ENCODE measurements at places on chromosomes 1 and 21.

DNA sequence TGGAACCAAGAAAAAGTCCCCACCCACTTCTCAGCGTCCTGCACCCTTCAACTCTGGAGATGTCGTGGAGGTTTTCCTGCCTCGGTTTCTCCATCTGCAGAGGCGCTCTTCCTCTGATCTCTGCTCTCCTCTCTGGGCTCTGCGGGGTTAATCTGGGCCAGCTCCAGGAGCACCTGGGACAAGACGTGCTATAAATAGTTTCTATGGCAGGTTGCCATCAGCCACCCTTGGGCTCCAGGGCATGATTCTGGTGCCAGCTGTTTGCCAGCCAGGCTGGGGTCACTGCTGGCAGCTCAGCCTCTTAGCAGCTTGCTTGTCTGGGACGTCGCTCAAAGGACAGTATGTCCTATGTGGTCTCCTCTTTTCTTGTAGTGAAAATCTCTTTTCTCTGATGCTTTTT lies 137.1 kb downstream of the ACTL8 start:
- DNase-seq, result no peak

- no peak for DNase-seq
Observed at GRCh38 chr1:50156241-50157010, 47.7 kb downstream of the ELAVL4 start.

- DNase-seq, result no peak
Observed at GRCh38 chr1:17780916-17781315, 25.8 kb downstream of the ACTL8 start.

- DNase-seq, result no peak
Observed at GRCh38 chr1:244974106-244974505, 109.8 kb upstream of the HNRNPU start.

GRCh38 chr21:41920476-41920875 lies 33.3 kb downstream of the C2CD2 start:
- DNase-seq, result no peak

DNA sequence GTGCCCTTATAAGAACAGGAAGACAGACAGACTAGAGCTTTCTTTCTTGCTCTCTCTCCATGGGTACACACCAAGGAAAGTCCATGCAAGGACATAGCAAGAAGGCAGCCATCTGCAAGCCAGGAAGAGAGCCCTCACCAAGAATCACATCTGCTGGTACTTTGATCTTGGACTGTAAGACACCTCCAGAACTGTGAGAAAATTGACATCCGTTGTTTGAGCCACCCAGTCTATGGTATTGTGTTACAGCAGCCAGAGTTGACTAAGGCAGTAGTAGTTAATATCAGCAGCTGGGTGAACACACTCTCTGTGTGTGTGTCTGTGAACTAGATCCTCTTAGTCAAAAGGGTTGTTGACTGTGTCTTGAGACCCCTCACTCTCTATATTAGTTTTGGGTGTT lies 53.8 kb upstream of the PPP2R5A start:
- no peak for DNase-seq

- no peak for DNase-seq
Observed at GRCh38 chr1:2287649-2288048, 59.5 kb downstream of the SKI start.

DNA sequence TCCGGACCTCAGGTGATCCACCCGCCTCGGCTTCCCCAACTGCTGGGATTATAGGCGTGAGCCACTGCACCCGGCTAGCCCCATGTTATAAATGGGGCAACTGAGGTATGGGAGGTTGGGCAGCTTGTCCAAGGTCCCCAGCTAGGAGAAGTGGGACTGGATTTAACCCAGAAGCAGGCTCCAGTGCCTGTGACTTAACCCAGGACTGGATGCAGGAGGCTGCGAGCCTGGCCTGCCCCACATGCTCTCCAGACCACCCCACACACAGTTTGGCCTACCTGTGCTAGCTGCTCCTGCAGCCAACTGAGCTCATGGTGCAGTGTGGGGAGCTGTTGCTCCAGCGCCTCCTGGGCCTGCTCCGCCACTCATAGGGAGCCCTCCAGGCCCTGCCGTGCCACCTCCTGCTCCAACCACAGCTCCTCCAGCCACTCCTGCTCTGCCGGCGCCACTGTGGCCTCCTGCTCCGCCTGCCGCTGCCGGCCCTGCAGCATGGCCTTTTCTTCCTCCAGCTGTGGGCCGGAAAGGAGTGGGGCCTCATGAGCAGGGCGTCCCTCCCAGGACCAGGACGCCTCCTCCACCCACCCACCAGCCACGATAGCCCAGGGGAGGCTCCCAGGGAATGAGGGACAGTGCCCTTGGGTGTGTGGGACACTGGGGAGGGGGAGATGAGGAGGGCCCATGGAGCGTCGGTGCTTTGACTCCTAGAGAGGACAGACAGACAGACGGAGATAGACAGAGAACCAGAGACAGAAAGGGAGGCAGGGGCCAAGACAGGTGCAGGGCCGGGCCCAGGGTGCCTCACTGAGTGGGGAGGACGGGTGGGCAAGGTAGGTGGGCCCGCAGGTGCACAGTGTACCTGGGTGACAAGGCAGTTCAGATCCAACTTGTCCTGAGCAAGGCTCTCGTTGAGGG lies 12.4 kb upstream of the NBPF1 start:
- DNase-seq, result no peak

GRCh38 chr1:228097333-228098081 lies 5.6 kb downstream of the C1orf35 start:
- DNase-seq, result no peak

GRCh38 chr1:87165177-87165576 lies 163.5 kb upstream of the LMO4 start:
- DNase-seq, result no peak

DNA sequence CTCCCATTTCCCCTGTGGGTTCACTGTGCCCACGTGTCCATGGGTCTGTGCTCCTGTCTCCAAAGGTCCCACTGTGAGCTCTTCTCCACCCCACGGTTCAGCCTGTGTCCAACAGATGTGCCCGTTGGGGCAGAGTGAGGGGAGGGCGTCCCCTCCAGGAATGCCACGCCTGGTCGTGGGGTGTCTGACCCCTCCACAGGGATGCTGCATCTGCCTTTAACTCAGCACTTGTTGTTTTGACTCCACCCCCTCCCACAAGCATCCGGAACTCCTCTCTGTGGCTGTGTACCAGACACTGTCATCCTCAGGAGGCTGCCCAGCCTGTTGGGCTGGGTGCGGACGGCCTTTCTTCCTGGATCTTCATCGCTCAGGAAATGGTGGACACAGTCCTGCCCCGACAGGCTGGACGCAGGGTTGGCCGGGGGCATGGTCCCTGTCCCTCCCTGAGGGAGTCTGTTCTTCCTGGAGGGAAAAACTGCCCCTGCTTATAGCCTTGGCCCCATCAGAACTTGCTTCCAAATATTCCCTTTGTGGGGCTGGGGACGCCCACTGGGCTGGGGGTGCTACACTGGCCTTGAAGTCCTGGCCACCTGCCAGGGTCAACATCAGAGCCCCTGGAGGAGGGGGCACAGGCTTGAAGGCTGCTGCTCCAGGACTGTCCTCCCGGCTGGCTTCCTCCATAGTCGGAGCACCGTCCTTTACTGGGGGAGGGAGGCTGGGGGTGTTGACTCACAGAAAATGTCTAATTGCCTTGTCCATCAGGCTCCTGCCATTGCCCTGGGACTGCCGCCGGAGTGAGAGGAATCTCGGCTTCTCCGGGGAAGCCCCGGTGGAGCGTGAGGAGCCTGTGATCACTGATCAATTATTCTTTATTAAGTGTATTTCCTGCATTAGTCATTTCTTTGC lies 182.0 kb upstream of the C1orf174 start:
- DNase-seq, result no peak

DNA sequence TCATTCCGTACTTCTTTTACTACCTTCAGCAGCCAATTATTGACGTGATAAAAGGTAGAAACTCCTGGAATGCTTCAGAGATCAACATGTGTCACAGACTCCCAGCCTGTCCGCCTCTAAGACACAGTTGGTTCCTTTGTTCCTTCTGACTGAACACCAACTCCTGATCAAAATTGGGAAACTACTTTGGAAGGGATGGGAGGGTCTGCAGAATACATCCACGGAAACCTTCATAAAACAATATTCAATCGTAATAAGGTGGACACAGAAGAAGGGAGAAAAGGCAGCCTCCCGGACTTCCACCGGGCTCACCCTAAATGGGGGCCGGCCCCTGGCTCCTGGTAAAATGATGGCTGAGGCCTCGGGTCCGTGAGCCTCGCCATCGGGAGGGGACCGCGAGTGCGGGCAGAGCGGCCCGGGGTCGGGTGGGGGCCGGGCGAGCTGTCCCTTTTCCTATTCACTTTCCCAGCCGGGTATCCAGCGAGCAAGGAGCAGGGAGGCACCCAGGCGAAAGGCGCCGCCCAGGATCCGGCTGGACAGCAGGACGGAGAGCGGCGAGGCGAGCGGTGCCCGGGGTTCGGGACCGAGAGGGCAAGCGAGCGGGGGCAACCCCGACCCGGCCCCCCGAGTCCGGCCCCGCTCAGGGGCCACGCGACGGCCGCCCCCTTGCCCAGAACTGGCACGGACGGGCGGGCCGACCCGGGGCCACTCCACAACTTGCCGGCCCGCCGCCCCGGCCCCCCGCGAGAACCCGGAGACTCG lies 805 bp downstream of the NRIP1 start:
- DNase-seq, result no peak

GRCh38 chr1:15168479-15168878 lies 14.9 kb downstream of the TMEM51 start:
- no peak for DNase-seq

- DNase-seq, result no peak
Observed at GRCh38 chr21:43669828-43670605, 10.7 kb downstream of the RRP1B start.

DNA sequence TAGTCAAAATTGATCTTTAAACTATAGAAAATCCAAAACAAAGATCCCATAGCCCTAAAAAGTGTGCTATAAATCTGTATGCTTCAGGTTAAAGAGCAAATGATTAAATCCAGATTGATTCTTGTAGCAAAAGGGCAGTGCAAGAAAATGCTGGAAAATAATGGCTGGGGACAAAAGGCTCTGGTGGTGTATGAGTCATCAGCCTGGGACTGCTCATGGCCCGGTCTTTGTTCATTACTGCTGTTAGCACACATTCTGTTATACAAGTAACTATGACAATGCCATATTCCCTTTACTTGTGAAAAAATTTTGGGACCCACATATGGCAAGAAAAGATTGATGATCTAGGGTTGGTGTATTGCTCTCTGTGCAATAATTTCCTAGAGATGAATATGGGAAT lies 89.1 kb downstream of the RWDD3 start:
- DNase-seq, result no peak

All from hematopoietic multipotent progenitor cell treated with erythropoietin and hydrocortisone succinate and interleukin-3 and kit ligand, for 8 days (in vitro differentiated cells).